Retina (tissue), 1 donor: ENCODE measurements at places on chromosomes 2 and 18.

DNA sequence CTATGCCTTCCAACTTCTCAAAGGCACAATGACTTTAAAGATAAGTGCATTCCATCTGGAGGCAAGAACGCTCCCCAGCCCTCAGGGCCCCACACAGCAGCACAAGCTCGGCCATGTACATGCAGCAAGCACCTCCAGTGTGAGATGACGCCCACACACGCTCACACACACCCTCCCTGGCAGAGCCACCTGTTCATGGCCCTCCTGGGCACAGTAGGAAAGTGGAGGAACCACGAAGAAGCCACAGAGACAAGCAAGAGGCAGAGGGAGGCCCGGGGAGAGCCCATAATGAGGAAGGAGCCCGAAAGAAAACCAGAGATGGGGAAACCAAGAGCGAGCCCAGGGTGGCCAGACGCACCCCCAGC, 21.7 kb downstream of the BIN1 start:
- DNase-seq: no peak

DNA sequence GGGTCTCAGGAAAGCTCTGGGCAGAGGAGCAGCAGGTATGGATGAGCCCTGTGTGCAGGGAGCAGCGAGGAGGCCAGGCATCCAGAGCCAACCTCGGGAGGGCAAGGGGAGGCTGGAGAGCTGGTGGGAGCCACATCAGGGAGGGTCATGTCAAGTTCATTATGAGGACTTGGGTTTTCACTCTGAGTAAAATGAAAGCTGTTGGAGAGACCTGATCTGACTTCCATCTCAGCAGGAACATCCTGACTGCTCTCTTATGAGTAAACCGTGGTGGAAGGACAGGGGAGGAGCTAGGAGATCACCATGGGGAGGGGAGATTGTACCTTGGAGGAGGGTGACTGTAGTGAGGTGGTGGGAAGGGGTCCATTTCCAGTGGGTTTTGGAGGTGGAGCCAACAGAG, 209.8 kb downstream of the LDLRAD4 start:
- no peak for DNase-seq

DNA sequence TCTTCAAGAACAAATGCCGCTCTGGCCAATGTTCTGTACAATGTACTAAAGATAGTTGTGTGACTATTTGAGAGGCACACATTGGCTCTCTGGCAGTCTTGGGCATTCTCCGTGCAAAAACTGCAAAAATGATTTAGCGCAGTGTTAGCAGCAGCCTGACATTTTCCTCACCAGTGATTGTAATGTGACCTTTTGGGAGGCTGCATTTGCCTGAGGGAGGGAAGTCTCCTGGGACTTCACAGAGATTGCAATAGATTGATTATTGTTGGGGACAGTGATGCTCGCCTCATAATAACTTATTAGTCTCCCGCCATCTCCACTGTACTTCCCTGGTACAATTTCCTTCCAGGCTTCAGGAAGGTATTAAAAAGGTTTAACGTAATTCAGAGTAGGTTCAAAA, 149.2 kb downstream of the UXS1 start:
- no peak for DNase-seq

- no peak for DNase-seq
These were observed 64.7 kb downstream of the RAPH1 start for GRCh38 chr2:203470371-203470770.

DNA sequence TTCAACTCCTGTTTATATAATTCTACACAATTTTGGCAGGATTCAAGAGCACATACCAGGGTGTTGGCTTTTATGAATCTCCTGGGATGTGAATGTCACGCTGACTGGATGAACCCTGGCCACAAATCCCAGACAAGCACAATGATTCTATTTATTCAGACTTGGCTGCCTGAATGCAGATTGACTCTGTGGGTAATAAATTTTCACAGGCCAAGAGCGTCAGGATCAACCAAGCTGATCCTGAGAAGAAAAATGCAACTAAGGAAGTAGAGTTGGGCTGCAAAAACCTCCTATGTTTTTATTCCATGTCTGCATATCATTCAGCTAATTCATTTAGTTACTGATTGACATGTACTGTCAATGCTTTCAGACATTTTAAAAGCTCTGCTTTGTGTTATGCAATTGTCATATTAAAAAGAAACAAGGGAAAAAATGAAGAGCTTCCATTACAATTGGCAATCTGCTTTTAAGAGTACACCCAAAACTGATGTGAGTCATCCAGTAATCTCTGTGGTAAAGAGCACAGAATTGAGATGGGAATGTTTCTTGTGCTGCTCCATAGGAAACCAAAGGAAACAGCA, 173.0 kb upstream of the REV1 start:
- no peak for DNase-seq

DNA sequence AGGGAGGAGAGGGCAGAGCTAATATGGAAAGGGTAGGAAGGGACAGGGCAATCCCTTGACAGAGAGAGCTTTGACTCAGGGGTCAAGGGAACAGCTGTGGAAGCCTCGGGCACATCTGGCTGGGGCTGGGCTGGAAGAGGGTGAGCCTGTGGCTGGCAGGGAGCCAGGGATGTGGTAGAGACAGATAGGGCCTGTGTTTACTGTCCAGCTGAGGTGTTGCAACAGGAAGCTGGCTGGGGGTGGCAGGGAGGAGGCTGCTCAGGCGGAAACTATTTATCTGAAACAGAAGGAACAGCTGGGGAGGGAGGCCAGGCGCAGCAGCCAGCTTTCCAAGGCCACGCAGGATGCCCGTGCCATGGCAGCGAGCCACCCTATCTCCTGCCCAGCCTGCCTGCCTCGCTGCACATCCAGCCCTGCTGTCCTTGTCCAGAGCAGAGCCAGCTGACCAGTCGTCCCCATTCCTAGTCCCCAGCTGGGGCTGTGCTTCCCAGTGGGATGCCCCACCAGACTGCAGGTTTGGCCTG, 264.7 kb downstream of the CYP26B1 start:
- peak; percentile 21 for DNase-seq

DNA sequence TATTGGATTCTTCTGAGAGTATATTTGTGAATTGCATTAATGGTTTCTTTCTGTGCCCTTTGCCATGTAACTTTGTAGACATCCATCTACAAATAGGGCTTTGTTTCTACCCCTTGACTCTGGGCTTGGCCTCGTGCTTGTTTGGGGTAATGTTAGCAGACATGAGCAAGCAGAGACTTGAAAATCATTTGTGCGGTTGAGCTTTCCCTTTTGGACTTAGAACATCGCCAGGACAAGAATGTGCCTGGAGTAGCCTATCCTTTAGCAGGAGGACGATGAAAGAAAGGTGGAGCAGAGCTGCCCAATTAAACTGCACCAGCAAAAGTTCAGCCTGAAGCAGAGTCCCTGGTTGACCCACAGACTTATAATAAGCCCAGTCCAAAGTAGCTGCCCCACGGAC, 785.9 kb downstream of the EPHA4 start:
- no peak for DNase-seq

DNA sequence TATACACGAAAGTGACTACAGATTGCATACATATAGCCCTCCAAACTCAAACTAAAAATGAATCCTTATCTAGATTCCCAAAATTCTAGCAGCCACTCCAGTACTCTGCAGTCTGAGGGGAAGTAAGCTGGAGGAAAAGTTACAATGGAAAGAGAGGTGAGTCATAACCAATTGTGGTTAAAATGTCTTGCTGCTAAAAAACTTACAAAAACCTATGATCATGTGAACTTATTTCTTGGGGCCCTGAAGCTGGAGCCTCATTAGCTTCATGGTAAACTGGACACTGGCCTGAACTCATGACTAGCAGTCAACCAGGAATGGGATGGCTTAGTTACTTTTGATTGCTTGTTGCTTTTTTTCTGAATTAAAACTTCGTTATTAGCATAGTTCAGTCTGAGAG, 175.9 kb downstream of the SLC4A3 start:
- no peak for DNase-seq

- no peak for DNase-seq
These were observed 17.8 kb downstream of the GIGYF2 start for GRCh38 chr2:232714969-232715368.

- peak; percentile 11 for DNase-seq
These were observed 74.9 kb downstream of the SGPP2 start for GRCh38 chr2:222499226-222499625.

DNA sequence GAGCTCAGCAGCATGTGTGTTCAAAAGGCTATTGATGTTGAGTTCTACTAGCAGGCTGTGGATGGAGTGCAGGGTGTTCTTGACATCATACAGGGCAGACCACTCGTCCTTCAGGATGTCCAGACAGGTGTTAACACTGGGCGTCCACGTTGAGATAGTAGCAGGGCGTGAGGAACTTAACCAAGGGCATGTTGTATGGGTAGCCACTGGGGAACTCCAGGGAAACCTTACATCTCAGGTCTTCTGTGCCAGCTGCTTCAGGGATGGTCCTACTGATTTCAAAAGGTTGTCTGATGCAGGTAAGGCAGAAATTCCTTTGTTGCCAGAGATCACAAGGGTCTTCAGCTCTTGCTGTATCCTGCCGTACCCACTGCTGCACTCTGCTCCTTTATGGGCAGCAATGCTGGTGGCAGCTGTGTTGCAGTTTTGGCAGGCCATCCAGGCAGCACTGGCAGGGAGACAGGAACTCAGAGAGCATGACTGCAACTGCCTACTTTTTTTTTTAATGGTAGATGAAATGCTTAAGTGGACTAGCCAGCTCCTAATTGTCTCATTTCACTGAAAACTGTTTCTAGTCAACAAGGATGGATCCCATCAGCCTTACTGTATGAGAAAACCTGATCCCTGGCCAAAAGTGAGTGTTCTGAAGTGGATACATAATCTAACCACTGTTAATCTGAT, 32.4 kb upstream of the RBBP8 start:
- DNase-seq: no peak

DNA sequence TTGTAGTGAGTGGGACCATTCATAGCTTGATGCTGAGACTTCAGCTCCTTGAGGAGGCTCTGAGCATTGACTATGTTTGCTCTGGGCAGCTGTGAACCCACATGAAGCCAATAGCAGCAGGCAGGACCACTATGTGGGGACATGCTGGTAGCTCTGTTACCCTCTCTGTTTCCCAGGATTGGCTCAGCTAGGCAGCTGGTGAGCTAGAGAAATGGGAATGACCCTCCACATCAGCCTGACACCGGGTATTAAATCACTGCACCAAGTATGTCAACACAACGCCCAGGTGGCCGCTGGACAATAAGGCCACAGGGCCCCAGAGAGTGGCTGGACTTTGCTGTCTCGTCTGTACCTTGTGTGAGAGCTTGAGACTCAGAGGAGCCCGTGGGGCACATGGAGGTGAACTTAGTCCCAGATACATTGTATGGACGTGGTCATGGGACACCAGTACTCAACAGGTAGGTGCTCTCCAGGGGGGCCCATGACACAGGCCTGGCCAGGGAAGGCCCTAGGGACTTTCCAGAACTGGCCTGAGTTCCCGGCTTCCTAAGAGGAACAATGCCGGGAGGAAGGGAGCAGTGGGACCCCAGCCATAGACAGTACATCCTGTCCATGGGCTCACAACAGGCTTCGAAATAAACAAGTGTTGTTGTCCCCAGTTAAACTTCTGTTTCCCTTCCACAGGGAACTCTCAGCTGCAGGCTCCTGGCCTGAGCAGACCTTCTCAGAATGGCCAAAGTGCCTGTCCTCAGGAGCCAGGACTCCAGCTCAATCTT, 35.2 kb downstream of the HS1BP3 start:
- DNase-seq: no peak

DNA sequence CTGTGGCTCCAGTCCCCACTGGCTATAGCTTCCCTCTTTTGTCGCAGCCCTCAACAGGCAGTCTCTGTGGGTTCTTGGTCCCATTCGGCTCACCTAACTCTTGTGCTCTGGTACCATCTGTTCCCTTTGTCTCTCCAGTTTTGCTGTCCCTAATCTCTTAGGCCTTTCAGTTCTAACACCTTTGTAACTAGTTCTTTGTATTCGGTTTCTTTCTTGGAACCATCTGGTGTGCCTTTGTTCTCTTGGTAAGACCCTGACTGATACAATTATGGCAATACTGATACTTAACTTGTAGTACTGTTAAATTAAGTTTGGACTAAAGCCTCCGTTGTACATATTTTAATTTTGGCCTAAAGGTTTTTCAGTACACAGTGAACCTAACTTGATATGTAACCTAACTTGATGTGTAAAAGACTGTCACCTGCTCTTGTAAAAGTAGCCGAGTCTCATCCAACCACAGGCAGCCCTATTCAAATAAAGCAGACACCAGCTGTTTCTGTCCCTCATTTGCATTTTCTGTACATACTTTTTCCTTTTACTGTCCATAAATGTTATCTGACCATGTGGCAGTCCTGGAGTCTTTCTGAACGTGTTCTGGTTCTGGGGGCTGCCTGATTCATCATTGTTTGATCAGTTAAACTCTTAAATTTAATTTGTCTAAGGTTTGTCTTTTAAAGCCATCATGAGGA, 4.8 kb upstream of the MRPL44 start:
- DNase-seq: peak; percentile 23

GRCh38 chr2:24821433-24821891, 28.2 kb downstream of the CENPO start:
- DNase-seq: no peak

GRCh38 chr2:33008716-33009115, 62.0 kb downstream of the LTBP1 start:
- DNase-seq: no peak

- peak; percentile 79 for DNase-seq
These were observed at the start of gene DOCK10 for GRCh38 chr2:225041851-225042799. DOCK10 (minus strand) TSS chr2:225042468; CDS start chr2:225042374, 94 bp downstream.

GRCh38 chr2:111624411-111625156, 259.4 kb downstream of the ANAPC1 start:
- DNase-seq: no peak

DNA sequence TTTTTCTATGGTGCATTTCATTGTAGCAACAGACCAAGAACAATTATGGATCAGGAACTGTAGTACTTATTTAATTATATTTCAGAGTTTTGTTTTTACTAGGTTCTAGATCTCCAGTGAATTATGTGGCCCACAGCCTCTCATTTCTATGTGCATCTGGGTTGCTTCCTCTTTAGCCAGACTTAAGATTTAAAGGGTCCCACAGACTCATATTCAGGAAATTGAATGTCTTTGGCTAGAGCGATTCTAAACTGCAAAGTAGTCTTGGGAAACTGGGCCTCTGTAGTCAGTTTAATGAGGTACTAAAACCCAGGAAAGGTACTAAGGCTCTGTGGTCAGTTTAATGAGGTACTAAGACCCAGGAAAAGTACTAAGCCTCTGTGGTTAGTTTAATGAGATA, 94.4 kb downstream of the LYPD6B start:
- no peak for DNase-seq

DNA sequence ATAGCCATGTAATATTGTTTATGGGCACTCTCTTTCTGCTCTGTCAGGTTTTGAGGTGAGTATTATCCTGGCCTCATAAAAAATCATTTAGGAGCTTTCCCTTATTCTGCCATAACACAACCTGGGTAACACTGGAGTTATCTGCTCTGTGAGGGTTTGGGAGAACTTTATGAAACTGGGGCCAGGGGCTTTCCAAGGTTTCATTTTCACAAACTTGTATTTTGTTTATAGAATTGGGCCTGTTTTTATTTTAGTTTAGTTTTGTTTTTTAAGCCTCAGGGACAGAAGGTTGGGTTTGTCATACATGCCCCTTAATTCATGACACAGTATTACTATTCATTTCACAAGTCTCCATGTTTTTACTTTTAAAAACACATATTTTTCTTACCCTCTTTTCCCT, 83.5 kb downstream of the IRS1 start:
- no peak for DNase-seq

GRCh38 chr2:222949690-222950323, 89.0 kb downstream of the ACSL3 start:
- no peak for DNase-seq
